ENCODE measurements at places on chromosomes 5 and 9.

DNA sequence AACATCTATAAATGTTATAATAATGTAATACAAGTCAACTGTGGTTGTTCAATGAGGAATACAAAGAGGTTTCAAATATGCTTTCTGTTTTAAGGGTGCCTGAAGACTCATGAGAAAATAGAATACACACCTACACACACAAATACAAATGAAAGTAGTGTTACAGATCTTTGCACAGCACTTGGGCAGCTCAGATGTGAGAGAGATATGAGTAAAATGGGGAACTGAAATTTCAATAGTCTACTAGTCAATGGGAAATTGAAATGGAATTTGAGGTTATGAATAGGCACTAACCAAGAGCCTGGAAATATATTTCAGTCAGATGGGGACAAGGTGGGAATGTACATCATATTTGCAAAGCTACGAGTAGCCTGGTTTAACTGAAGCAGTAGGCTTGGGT lies 96.6 kb downstream of the ISL1 start:
- DNase-seq = no peak

DNA sequence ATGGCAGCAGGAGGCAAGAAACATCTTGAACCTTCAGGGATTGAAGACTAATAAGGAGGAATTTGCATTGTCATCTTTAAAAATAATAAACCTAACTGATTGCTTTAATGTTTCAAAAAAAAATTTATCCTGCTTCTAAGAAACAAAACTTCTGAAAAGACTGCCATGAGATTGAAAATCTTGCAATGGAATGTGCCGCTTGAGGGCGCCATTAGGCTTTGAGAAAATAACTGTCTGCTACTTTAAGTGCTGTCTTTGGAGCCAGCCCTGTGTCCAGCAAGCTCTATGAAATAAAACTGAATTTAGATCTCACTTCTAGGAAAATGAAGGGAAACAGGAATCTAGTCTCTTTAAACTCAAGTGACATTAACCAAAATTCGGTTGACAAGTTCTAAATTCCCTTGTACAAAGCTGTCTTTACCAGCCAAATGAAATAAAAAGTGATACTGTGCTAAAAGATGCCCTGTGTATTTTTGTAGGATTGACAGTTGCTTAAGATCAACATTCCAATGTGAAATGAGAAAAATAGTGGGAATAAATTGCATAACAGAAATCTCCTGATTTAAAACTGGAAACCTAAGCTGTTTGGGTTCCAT lies 79.4 kb downstream of the ESM1 start:
- peak; percentile 42 for DNase-seq

DNA sequence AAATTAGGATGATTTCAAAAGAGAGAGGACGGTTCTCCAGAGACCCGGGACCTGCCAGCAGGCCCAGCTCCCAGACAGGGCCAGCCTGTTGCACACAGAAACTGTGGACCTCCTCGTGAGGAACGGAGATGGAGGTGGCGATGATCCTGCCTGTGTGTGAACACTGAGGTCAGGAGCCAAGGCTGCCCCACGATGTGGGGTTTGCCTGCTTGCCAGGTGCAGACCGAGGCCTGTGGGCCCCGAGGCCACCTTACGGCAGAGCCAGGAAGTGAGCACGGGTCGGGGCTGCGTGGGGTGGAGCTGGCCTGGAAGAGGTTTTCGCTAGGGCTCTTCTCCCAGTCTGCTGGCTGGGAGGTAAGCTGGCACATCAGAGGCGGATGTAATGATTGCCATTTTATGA lies 4.3 kb downstream of the FAM163B start:
- DNase-seq = no peak

- DNase-seq = no peak
Measured at GRCh38 chr9:27476870-27477515, 47.1 kb upstream of the IFNK start.

- no peak for DNase-seq
Measured at GRCh38 chr5:156186760-156187159, 140.2 kb upstream of the SGCD start.

DNA sequence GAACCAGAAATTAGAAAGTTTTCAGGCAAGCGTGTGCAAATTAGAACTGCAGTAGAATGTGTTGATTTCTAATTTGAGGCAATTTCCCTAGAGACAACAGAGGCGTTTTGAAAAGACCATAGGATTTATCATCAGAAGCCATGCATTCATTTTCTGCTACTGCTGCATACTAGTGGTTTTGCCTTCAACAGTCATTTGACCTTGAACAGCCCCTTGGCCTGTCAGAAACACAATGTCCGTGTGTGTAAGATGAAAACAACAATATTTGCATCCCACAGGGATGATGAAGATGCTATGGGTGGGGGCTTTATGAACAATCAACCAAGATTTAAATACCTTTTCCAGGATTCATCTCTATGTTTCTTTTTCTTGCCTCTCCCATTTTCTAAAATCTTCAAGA lies 73.7 kb downstream of the PDE4D start:
- no peak for DNase-seq

DNA sequence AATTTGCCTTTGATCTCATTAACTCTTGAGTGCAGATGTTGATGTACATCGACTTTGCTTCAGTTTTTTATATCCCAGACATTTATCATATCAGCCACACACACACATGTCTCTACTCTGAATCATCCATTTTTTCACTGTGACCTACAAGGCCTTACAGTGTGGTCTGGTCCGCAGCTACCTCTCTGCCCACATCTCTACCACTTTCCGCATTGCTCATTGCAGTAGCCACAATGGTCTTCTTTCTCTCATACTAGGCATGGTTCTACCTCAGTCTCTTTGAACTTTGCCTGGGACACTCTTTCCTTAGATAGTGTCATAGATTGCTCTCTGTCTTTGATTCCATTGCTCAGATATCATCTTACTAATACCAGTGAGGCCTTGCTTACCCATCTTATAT lies 87.9 kb upstream of the FSD1L start:
- DNase-seq = no peak

DNA sequence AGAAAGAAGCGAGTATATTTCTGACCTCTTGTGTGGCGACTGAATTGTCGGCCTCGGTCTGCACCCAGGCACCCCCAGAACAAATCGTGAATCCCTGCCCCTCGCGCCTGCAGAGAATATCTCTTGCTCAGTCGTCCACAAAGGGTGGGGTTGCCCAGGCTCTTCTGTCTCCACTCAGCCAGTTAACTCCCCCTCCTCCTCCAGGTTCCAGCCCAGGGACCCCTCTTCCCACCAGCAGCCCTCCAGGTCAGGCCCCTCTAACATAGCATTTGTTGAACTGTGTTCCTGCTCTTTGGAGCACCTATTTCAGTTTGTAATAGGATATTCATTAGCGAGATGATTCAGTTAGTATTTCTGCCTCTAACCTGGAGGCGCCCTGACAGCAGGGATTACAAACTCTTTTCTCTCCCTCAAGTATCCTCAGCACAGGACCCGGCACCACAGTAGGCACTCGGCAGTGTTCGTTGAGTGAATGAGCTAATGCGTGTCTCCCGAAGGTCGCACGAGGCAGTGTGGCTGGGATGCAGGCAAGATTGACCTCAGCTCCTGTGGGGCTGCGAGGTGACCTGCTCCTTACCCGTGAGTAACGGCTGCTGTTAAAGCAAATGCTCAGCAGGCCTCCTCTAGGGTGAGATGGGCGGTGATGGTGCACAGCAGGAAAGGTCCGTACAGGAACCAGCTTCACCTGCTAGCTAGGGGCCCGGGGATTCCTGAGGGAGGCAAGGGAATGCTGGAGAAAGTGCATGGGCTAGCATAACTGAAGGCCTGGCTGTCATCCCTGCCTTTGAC lies 25.8 kb downstream of the ZBTB34 start:
- no peak for DNase-seq

GRCh38 chr9:93210324-93210973 lies 26.5 kb downstream of the WNK2 start:
- DNase-seq = no peak

DNA sequence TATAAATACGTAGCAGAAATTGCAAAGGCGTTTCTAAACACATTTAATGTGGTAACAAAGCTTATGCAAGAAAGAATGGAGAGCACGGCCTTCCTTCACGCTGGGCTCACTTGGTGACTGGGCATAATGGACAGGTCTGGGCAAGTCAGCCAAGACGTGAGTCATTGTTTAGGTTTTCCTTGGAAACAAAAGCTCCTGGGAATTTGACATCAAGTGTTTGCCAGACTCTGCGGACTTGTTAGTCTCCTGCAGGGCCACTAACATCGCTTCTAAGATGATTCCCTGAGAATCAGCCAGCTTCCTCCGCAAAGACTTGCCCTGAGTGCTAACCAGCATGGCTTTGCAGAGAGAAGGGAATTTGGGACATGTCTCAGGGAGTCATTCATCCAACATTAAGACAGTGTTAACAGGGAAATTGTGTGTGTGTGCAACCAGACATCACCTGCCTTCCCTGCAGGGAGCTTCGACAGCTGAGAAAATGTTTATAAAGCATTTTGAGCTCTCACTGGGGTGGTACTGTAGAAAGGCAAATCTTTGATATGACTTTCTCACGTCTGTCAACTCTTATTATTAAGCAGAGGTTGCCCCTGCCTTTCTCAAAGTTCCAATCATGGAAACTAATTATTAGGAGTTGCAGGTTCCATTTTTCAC lies 182.5 kb downstream of the NTRK2 start:
- no peak for DNase-seq

DNA sequence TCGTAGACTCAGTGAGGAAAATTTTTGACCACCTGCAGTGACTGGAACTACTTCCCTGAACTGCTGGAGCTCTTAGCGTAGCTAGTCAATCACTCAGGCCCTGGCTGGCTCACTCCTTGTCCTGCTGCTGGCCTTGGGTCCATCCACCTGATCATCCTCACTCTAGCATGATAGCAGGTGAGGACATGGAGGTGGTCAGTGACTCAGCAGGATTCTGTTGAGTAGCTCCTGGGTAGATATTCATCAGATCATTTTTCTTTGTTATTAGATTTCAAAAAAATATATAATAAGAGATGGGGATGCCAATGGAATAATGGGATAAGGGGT lies 25.0 kb upstream of the SEMA4D start:
- no peak for DNase-seq

DNA sequence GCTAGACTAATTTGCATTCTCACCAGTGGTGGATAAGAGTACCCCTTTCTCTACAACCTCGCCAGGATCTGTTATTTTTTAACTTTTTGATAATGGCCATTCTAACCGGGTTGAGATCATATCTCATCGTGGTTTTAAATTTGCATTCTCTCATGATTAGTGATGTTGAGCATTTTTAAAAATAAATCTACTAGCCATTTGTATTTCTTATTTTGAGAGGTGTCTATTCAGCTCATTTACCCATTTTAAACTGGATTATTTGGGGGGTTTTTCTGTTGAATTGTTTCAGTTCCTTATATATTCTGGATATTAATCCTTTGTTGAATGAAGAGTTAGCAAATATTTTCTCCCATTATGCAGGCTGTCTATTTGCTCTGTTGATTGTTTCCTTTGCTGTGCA lies 139.6 kb downstream of the ARSB start:
- DNase-seq = no peak

DNA sequence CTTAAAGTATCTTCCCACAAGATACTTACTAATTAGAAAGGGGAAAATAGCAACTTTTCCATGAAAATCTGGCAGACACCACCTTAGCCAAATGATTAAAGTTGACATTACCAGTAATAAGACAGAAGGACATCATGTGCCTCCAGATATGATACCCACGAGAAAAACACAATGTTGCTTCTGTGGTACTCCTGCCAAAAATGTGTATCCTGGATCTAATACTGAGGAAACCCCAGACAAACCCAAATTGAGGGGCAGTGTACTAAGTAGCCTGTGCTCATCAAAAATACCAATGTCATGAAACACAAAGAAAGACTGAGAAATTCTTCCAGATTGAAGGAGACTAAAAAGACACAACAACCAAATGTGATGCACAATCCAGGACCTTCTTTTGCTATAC lies 85.3 kb downstream of the TTLL11 start:
- DNase-seq = no peak

- DNase-seq = no peak
Measured at GRCh38 chr9:94076557-94076956, 7.7 kb upstream of the PTPDC1 start.

GRCh38 chr9:92275541-92275940 lies 18.0 kb downstream of the IARS1 start:
- no peak for DNase-seq

DNA sequence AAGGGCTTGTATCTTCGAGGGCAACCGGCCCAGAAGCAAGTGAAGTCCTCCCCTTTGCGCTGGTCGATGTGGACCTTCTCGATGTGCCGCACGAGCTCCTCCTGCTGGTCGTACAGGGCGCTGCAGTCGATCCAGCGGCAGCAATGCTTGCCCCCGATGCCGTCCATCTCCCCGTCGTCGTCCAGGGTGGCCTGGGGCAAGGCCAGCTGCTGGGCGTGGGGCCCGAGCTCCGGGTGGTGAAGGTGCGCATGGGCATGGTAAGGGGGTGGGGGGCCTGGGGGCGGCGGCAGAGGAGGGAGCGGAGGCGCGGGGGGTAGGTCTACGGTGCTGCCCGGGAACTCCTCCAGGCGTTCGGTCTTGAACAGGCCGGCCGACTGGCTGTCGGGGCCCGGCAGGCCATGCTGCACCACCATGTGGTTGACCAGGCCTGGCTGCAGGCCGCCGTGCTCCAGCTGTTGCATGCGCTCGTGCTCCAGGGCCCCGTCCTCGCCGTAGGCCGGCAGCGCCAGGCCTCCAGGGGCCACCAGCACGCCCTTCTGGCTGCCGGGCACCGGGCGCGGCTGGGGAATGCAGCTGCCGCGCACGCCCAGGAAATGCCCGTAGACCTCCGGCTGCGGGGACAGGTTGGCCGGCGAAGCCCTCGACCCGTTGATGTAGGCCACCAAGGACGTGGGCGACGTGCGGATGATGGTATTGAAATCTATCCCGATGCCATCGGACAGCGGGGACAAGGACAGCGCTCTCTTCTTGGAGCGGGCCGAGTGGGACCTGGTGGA lies 181.8 kb downstream of the GLIS3 start:
- DNase-seq = peak; percentile 1

GRCh38 chr9:86452201-86452828 lies 98.1 kb upstream of the TUT7 start:
- no peak for DNase-seq

DNA sequence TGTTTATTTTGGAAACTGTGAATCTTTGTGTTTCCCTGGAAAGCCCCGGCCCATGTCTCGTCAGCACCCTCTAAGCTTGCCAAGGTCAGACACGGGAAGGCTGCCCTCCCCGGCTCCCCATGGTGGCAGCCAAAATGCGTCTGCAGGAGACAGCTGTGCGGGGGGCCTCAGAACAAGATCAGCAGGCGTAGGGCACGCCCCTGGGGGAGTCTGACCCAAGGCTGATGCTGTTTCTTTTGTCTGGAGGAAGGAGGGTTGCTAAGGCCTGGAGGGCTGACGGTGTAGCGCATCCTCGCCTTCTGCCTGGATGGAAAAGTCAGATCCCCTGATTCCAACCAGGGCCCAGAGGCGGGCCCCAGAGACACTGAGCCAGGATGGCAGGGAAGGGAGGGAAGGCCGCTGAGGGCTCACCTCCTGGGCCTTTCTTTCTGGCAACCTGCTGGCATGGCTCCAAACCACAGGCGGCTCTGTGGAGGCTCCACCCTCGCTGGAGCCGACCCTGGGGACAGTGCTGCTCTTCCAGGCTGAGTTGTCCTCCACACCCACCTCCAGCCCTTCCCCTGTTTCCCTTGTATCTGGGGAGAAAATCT lies 57.2 kb downstream of the OLFM1 start:
- no peak for DNase-seq

Data from CD4-positive, CD25-positive, alpha-beta regulatory T cell (primary cell).